Panc1 (cell line): ENCODE measurements at places on chromosomes 2 and 18. TPM values are rescaled to one million over a fixed set of nuclear protein-coding genes. Genes with fewer than 3 reads are reported as not detected.

DNA sequence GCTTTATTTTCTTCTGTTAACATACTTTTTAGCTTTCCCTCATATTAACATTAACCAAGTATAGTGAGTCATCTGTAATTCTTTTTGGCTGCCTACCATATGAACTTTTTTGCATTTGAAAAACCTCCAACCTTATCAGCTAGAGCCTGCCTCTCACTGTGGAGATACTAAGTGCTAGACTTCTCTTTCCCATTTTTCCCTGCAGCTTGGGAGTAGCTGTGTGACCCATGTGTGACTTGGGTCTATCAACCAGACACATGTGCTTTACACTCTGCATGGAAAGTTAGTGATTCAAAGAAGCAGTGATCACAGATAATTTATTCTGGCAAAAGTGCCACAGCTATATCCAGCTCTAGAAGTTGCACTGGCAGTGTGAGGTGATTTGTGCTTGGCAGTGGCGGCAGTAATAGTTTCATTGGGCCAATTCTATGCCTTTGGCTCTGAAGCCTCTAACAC is 36.3 kb downstream of the PREPL start:
- H3K27me3 ChIP-seq: no peaks in the 10 kb centered on the region
- no peak for DNase-seq
- H3K4me1 ChIP-seq: no peaks in the 10 kb centered on the region; the same call in 1 of the 2 replicates
- H3K27ac ChIP-seq: no peak overlapping the region
- H3K4me3 ChIP-seq: no peak overlapping the region
- H3K36me3 ChIP-seq: peaks cover 38% of the 10 kb centered on the region

GRCh38 chr18:49922228-49922627 is 108.9 kb upstream of the ACAA2 start:
- no peak for DNase-seq
- no peak overlapping the region for H3K4me3 ChIP-seq
- H3K27me3 ChIP-seq: peaks cover 4% of the 10 kb centered on the region

DNA sequence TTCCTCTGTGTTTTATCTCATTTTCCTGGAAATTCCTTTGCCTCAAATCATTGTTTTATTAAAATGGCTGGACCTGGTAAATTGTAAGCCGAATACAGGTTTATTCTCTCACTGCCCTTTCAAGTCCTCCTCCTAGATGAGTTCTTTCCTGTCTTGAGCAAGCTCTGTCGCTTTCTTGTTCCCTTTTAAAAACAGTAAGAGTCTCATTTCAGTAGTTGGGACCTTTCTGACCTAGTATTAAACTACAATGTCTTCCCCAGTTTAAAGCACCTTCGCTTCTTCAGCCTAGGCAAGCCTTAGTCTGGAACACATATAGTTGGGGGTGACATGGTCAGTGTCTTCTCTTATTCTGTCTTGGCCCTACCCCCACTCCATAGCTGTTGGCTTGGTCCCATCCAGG is 40.9 kb upstream of the SP140L start:
- H3K36me3 ChIP-seq: no peaks in the 10 kb centered on the region
- H3K27me3 ChIP-seq: peaks cover 5% of the 10 kb centered on the region; the same call in 1 of the 2 replicates
- DNase-seq: no peak
- H3K4me1 ChIP-seq: no peaks in the 10 kb centered on the region
- H3K4me3 ChIP-seq: no peak overlapping the region
- no peak overlapping the region for H3K27ac ChIP-seq

- DNase-seq: no peak
- no peaks in the 10 kb centered on the region for H3K27me3 ChIP-seq
- no peaks in the 10 kb centered on the region for H3K36me3 ChIP-seq
These were observed 316.5 kb downstream of the SETBP1 start for GRCh38 chr18:44997174-44997573.

GRCh38 chr2:96993367-96993766 is 7.0 kb upstream of the FAM178B start:
- H3K27ac ChIP-seq: no peak overlapping the region
- H3K36me3 ChIP-seq: no peaks in the 10 kb centered on the region
- H3K4me3 ChIP-seq: no peak overlapping the region
- no peaks in the 10 kb centered on the region for H3K4me1 ChIP-seq
- no peaks in the 10 kb centered on the region; the same call in 1 of the 2 replicates for H3K27me3 ChIP-seq

The SLC40A1 gene
- total RNA-seq: 0.74 TPM

The OSR1 gene
- 4.4 TPM for total RNA-seq
